ENCODE measurements at places on chromosomes 4 and X. TPM values are rescaled to one million over a fixed set of nuclear protein-coding genes. Genes with fewer than 3 reads are reported as not detected.

- DNase-seq: no peak
Observed at GRCh38 chr4:62952366-62952765, 1456.9 kb downstream of the TECRL start.

DNA sequence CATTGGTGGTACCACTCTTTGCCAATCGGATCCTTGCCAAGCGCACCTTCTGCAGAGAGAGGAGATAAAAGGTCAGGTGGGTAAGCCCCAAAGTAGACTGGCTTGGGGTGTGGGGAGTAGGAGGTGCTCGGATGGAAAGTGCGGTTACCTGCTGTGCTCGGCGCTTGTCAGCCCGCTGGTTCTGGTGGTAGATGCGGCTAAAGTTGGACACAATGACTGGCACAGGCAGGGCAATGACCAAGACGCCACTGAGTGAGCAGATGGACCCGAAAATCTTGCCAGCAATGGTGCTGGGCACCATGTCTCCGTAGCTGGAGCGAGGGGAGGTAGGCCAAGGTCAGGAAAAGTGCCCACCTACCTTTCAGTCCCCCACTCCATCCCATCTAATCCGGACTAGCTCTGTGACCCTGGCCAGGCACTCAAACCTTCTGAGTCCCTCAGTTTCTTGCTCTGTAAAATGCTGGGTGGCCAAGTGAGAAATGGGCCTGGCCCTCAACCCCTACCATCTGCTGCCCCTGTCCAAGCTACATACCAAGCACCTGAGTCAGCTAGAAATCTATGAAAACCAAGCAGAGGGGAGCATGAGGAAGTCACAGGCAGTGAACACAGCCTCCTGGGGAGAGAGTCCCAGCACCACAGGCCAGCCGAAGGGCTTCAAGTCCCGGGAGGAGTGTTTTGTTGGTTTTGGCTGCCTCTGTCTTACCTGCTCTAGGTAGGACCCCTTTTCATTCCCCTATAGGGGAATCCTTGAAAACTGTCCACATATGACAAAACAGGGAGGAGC lies 4.7 kb downstream of the KCND1 start:
- DNase-seq: no peak

- DNase-seq: no peak
Observed at GRCh38 chr4:4759883-4760282, 99.6 kb upstream of the MSX1 start.

GRCh38 chr4:145189981-145190380 lies 9.6 kb upstream of the OTUD4 start:
- no peak for DNase-seq

DNA sequence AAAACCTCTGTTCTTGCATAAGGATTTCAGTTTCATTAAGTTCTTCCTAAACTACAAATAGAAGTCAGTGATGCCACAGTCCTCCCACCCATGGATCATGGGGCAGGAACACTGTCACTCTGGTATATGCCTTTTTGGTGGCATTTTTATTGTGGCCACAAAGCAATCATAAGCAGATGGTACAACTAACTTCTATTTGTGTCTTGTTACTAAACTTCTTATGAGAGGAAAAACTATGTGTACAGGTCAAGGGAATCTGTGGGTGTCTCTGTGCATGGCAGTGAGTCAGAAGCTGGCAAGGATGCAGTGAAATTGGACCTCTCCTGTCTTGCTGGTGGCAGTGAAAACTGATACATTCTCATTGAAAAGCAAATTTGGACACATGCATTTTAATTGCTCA lies 245.0 kb upstream of the GPC4 start:
- DNase-seq: no peak

- peak; percentile 27 for DNase-seq
Observed at GRCh38 chr4:118221227-118221800, 131.5 kb downstream of the PRSS12 start.

DNA sequence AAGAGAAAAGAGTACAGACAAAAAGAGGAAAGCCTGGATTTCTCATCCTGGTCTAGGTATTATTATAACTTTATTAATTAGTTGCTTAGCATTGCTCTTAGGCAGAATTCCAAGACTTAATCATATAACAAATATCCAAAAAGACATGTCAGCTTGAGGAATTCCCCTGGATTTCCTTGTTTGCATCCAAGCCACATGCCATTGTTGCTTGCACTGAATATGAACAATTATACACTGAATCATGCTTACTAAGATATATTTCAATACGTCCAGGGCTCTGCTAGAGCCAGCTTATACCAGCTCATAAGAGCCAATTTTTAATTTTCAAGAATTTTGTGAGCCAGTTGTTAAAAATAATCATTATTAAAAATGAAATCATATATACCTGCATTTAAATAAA lies 5.5 kb upstream of the TLR10 start:
- DNase-seq: no peak

GRCh38 chrX:139559383-139560042 lies 29.0 kb downstream of the F9 start:
- DNase-seq: peak; percentile 64

DNA sequence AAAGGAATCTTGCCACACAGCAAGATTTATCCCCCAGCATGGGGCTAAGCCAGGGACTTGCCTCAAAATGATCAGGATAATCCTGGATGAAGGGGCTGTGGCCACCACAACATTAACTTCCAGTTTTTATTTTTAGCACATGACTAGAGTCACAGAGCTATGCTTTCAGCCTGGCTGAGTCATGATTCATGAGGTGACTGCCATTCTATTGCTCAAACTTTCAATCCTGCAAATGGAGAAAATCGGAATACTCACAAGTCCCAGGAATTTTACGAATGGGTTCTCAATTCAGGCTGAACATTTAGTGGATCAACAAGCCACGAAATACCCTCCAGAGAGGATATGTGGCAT lies 70.7 kb upstream of the HPGD start:
- no peak for DNase-seq

DNA sequence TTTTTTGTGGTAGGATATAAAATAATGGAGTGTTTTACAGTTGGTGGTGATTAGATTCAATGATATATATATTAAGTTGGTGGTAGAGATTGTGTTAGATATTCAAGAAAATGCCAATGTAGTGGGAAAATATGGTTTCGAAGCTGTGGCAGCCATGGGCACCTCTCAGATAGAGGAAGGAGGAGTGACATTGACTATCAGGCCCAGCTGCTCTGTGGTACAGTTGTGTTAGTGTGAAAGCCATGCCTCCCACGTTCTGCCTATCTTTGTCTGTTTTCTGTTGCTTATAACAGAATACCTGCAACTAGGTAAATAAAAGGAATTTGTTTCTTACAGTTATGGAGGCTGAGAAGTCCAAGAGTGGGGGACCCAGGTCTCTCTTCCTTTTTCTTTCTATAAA lies 101.9 kb downstream of the ARHGAP10 start:
- no peak for DNase-seq

DNA sequence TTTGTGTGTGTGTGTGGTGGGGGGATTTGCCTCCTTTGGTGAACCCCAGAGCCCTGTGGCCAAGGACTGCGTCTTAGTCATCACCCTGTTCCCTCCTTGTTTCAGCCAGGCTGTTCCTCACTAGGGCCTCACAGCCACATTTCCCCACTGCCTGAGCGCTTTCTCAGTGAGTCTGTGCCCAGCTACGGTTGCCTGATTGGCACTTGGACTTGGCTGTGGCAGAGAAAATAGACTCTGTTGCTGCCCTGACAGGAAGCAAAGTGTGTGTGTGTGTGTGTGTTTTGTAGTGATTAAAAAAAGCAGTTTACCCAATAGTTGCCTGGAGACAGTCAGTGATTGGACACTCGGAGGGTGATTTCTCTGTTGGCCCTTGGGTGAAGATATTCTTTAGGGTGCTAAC lies 113.0 kb downstream of the UCHL1 start:
- peak; percentile 46 for DNase-seq

DNA sequence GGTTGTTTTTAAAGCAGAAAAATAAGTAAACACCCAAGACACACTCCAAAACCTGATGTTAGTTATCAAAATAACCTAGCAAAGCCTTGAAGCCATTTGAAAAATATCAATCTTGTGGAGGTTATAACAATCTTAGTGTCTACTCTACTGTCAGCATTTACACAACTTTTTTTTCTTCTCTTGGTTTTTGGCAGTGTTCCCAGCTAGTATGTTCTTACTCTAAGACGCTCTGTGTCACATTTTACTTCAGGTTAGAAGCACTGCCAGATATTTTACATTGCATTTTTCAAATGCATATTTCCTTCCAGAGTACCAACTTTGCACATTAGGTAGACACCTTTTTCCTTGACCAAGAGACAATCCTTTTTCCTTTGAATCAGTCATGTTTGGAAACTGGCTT lies 114.0 kb upstream of the INPP4B start:
- DNase-seq: peak; percentile 74

DNA sequence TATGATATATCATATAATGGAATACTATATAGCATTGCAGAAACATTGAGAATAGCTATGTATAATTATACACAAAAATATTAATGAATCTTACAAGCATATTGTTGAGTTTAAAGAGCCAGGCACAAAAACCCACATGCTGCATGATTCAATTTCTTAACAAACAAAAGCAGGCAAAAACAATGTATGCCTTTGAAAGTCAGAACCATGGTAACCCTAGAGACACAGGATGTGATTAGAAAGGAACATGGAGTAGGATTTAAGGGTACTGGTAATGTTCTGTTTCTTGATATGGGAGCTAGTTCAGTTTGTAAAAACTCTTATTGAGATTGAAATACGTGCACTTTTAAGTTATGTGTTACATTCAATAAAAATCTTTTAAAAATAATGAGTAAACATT lies 21.5 kb downstream of the CXCL8 start:
- DNase-seq: no peak

GRCh38 chrX:140916872-140917271 lies 85.5 kb upstream of the SPANXB1 start:
- no peak for DNase-seq

DNA sequence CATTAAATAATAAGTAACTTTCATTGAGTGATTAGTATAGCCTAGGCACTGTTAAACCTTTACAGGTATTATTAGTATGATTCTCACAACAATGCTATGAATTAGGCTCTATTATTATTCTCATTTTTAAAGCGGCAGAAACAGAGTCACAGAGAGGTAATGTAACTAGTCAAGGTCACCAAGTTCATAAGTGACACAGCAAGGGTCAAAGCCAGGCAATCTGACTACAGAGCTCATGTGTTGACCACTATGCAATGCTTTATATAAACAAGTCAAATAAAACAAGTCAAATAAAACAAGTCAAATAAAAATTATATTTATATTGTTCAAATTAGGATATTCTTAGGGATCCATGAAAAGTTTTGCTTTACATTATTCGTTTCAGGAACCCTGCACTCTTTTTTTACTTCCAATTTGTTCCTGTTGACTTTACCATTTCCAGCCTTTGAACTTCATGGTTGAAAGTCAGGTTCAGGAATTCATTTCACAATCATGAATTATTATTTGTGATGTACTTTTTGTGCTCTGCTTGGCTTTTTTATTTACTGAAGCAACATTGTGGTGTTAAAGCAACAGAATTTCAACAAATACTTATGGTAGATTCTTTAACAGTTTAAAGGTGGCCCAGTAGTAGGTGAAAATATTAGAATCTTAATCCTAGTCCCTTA lies 18.0 kb upstream of the ZC4H2 start:
- no peak for DNase-seq

DNA sequence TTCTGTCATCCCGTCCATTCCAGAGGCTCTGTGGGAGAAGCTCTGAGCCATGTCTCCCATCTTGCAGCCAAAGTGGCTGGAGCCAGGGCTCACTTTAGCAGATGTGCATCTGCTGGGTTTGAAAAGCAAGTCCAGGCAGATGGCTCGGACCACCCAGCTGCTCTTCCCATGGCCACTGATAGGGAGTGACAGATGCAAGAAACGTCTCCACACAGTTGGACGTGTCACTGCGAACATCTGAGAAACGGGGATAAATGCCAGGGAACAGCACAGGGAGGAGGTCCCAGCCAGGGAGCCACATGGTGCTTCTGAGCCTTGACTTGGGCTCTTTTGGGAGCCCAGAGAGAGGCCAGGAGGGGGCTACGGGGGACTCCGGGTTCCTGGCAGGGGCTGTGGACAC lies 242.3 kb downstream of the AFAP1 start:
- DNase-seq: peak; percentile 68

DNA sequence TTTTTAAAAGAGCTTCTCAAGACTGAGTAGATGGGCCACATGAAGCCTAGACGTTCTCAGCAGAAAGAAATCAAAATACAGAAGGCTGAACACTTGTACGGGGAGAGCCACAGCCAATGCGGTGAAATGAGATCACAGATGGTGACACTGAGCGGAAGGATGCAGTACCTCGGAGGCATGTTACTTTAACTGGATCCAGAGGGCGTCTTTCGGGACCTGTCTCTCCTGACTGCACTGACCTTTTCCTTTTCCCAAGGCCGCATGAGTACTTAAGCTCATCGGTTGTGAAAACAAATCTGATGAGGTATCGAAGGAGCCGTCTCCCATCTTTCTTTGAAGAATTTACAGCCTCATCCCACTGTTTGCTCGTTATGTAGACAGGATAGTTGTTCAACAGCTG lies 32.6 kb downstream of the BEND4 start:
- DNase-seq: no peak

DNA sequence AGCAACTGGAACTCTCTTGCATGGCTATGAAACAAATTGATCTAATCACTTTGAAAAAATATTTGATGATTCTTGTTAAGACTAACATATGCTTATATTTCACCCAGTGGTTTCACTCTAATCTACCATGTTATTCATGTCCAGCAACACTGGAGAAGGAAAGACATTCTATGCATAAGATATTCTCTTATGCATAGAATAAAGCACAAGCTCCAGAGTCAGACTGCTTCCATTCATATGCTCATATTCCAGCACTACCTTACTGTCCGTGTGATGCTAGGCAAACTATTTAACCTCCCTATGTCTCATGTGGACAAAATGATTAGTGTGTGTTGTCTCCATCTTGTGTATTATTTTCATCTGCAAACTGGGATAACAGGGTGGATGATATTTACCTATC lies 124.1 kb downstream of the RNF150 start:
- DNase-seq: no peak

DNA sequence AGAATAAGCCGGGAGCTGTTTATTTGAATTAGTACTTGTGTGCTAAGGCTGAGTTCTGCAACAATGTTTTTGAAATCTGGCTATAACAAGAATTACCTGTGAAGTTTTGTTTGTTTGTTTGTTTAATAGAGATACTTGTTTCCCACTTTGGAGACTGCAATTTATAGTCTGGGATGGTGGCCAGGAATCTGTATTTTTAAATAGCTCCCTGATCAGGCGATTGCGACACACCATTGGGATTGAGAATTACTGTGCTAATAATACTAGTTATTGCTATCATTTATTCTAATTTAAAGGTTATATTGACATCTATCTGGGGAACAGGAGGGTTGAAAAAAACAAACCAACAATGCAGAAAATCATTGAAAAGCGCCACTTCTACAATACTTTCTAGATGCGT lies 951.6 kb upstream of the TENM3 start:
- DNase-seq: no peak

- DNase-seq: peak; percentile 54
Observed at GRCh38 chr4:88697141-88697540, 488 bp downstream of the NAP1L5 start.

Gene CXCL3
- 37.0 TPM for total RNA-seq

Gene CXCL11
- total RNA-seq: 0.58 TPM

Gene NXF2
- not detected for total RNA-seq

Gene ZNF732
- not detected for total RNA-seq

Gene FAM114A1
- total RNA-seq: 51.2 TPM

Gene MAGEA4
- not detected for total RNA-seq

Gene ZNF157
- total RNA-seq: 0.63 TPM

Gene GAGE12J
- not detected for total RNA-seq

Gene OPN1MW
- total RNA-seq: not detected

Gene CDX4
- not detected for total RNA-seq

Gene SLC30A9
- 49.1 TPM for total RNA-seq

Gene GAB1
- 138 TPM for total RNA-seq

Gene ELMOD2
- 47.5 TPM for total RNA-seq

Gene HTN3
- total RNA-seq: not detected

Gene MBTPS2
- total RNA-seq: 13.7 TPM

Gene DCAF4L1
- 0.43 TPM for total RNA-seq

Gene PLXNA3
- 61.1 TPM for total RNA-seq

Data from lung (tissue), 17 donors.